ENCODE measurements at places on chromosomes 5 and 9.

GRCh38 chr5:148107608-148108007 lies 43.8 kb downstream of the SPINK5 start:
- no peak for DNase-seq

DNA sequence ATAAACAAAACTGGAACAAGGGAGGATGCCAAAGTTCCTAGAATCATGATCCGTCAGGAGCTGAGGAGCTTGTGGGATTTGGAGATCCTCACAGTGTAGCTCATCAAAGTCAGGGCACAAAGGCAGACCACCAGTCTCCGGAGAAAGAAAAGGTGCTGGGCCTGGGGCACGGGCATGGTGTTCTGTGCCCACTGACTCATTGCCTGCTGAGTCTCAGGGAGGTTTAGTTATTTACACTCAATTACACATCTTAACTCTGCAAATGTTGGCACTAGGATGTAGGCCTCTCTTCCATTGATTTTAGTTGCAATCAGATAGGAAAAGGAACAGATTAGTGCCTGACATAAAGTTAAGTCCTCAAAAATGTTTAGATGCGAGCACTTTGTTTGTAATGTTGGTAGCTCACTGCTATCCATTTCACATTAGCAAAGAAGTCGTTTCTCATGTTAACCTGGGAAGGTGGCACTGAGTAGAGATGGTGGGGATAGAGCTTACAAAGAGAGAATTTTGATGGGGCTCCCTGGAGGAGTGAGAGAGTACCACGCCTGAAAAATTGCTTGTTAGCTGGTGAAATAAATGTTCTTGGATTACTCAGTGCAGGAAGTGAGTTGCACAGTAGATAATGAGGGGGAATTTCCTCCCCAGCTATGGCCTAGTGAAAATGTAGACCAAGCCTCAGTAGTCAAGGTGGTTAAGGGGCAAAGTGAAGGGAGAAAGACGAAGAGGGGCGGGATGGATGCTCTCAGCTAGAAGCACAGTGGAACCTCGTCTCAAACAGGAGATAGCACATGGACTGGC lies 109.5 kb upstream of the CD180 start:
- DNase-seq: no peak

- DNase-seq: no peak
Measured at GRCh38 chr9:89598926-89599325, 5.9 kb upstream of the GADD45G start.

- DNase-seq: no peak
Measured at GRCh38 chr5:110072651-110073050, 382.9 kb downstream of the MAN2A1 start.

DNA sequence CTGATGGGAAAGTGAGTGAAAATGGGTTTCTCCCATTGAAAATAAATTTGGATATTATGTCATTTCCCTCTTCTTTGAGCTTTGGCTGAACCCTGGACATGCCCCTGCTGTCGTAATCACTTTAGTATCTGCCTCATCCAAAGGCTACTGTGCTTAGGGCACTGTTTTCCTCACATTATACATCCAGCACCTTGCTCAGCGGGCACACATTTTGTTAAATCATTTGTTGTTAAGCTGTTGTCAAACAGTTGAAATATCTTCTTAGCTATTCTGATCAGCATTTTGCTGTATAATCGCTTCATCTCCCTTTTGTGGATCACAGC lies 352.7 kb upstream of the CD180 start:
- no peak for DNase-seq

DNA sequence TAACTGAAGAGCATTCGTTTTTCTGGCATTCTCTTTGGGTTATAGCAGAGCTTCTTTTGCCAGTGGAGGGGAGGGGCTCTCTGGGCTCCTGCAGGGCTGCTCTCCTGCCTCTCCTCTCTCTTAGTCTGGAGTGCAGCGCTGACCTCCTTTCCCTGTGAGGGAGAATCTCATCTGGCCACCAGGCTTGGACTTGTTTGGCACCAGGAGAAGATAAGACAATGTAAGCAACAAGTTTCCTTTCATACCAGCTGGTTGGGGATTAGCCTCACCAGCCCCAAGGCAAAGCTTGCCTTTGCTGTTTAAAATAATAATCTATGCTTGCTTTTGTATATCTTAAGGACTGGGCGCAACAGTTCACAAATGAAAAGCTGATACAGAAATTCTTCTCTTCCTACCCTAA lies 196.4 kb downstream of the TLE4 start:
- no peak for DNase-seq

DNA sequence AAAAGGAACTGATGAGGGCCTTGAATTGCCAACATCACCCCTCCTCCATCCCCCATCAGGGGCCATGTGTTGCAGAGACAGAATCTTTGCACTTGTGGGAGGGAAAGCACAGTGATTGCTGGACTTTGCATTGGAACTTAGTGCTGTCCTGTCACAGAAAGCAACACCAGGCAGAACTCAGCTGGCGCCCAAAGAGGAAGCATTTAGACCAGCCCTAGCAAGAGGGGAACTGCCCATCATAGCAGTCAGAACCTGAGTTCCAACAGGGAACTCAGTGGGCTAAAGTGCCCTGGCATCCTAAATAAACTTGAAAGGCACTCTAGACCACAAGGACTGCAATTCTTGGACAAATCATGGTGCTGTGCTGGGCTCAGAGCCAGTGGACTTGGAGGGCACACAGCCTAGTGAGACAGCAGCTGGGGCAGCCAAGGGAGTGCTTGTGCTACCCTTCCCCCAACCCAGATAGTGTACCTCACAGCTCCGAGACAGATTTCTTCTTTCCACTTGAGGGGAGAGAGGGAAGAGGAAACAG lies 128.1 kb downstream of the ACTL7B start:
- DNase-seq: no peak

DNA sequence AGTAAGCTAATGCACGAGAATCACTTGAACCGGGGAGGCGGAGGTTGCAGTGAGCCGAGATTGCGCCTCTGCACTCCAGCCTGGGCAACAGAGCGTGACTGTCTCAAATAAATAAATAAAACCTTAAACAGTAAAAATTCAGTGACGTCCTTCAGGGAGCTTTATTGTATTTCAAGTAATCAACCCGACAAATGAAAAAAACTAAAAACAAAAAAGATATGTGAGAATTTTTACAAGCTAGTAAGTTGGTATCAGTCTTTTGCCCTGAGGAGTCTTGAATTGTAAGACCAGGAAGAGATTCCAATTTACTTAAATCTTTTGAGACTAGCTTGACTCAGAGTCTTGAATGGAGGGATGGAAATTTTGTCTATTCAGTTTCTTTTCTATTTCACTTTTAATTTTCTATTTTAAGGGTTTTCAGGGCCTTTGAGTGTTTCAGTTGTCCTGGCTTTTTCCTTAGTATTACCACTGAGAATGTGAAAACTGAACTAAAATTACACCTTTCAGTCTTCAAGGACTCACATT lies 126.0 kb upstream of the DHFR start:
- DNase-seq: no peak

DNA sequence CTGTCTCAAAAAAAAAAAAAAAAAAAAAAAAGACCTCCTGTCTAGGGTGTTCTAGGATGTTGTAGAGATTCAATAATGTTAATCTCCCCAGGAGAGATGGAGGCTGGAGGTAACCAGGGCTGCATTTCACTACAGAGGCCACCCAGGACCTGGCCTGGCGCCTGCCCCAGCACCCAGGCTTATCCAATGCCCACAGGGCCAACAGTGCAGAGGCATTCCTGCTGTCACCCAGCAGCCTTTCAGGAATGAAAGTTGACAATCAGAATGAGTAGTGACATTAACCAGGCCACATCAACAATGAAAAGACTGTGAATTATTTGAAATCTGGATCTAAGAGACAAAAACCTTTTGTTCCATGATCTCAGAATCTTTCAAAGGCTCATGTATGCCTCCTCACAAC lies 36.2 kb upstream of the GABRP start:
- DNase-seq: no peak

- no peak for DNase-seq
Measured at GRCh38 chr5:131997026-131997726, 14.3 kb downstream of the ACSL6 start.

GRCh38 chr5:149860801-149861322 lies 83.7 kb downstream of the PDE6A start:
- DNase-seq: no peak

- no peak for DNase-seq
Measured at GRCh38 chr9:77981332-77981731, 50.3 kb downstream of the GNAQ start.

- no peak for DNase-seq
Measured at GRCh38 chr9:11443631-11444030, 830.8 kb upstream of the PTPRD start.

DNA sequence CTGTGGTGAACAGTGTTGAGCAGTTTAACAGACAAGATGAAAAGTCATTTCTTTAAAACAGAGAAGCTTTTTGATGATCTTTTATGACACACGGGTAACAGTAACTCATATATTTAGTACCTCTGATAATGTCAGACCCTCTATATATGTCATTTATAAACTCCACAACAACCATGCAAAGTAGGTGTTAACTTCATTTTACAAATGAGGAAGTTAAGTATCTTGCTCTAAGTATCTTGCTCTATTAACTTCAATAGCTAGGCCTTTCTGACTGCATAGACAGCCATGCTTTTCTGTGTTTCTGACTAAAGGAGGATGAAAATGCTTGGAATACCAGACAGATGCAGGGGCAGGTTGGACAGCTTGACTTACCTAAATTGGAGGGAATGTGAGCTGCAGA lies 1.8 kb downstream of the NUDT2 start:
- DNase-seq: no peak

All from DMS153 (cell line).